ENCODE measurements at places on chromosomes 3 and 15. TPM values are rescaled to one million over a fixed set of nuclear protein-coding genes. Genes with fewer than 3 reads are reported as not detected.

CPA3 gene
- not detected for total RNA-seq

NRROS gene
- total RNA-seq = 0.29 TPM

- no peak for DNase-seq
Observed at GRCh38 chr3:58092521-58092920, 84.3 kb downstream of the FLNB start.

- no peak for DNase-seq
Observed at GRCh38 chr3:73510784-73511183, 114.0 kb downstream of the PDZRN3 start.

DNA sequence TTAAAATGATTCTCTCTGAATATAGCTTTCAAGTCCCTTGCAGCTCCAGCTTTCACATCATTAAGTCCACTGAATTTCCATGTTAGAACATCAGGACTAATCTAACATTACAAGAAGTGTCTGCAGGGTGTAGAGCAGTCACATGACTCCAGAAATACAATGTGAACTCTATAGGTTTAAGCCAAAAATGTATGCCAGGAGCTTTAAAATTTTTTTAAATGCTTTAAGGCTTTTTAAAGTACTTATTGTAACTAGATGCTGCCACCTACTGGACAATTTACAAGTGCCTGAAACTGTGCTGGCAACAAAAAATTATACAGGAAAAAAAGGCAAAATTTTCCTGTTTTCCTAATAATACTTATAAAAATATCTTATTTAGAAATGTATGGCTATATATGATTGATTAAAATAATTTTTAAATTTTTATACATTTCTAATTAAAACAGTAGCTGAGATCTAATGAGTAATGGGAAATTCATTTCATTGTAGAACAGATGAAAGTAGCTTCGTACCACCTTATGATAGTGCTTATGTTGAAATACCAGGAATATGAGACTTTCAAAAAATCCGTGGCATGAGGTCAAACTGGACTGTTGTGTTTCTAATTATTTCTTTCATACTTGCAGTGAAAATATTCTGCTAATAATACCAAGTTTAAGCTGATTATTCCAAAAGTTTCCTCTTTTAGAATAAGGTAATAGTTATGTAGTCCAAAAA is 25.7 kb downstream of the FSIP1 start:
- peak; percentile 79 for DNase-seq

- no peak for DNase-seq
Observed at GRCh38 chr3:25430287-25430934, 2.3 kb downstream of the RARB start.

GRCh38 chr3:32698506-32698905 is 13.5 kb downstream of the CNOT10 start:
- DNase-seq = no peak

DNA sequence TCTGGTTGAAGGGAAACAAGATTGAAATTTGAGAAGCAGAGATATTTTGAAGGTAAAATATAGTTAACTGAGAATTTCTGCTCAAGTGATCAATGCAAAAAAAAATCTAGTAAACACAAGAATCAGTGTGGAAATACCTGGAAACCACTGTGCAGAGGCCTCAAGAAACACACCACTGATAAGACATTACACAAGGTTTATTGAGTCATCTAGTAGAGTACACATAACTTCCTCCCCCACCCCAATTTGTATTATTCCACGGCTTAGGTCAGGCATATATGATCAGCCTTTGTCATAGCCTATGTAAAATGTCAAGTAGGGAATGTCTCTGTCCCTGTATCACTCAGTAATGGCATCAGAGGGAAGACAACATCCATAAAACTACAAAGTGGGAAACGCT is 447.8 kb upstream of the BCHE start:
- DNase-seq = peak; percentile 69

All from PC-3 (cell line).